ENCODE measurements at places on chromosomes 5 and 9.

DNA sequence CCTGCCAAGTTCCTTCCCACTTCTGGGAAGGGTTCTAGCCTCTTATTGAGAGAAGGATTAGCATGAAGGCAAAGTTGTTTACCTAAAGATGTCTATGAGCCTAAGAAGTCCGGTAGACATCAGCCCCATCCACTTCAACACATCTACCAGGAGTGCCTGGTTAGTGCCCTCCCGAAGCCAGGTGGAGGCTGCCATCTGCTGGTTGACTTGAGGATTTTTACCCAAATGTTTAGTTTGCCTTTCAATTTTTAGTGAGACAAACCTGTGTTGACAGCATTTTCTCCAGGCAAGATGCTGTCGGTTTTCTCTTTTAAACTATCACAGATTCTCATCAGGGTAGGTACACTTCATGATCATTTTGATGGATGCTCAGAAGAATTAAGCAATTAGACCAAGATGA lies 83.6 kb upstream of the TNFSF8 start:
- DNase-seq, result peak; percentile 82

DNA sequence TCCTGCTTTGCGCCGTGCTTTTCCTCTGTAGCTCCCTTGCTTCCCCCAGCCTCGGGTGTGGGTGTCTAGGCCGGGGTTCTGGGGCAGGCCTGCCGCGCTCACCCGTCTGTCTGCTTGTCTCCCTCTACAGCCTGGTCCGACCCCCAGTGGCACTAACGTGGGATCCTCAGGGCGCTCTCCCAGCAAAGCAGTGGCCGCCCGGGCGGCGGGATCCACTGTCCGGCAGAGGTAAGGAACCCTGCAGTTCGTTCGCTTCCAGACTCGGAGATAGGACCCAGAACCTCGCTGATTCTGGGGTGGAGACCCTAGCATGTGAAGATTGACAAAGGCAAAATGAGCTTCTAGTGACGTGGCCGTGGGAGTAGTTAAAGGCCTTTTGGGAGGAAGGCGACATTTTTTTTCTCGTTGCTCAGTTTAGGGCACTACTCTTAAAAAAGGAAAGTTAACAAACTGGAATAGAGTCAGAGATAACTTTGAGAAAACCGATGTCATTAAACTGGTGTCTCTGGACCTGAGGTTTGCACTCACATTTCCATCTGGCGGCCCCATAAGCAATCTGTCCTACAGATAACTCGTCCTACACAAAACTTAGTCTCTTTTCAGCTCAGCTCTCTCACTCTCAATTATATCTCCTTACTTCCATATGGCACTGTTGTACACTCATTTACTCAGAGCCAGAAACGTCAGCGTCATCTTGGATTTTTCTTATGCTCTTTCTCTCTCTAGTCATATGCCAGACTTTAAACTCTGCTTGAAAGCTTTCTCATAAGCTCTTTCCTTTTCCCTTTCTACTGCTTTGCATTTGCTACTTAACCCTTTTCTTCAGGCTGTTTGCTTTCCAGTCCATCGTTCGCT lies 561 bp downstream of the SEC61B start:
- no peak for DNase-seq

DNA sequence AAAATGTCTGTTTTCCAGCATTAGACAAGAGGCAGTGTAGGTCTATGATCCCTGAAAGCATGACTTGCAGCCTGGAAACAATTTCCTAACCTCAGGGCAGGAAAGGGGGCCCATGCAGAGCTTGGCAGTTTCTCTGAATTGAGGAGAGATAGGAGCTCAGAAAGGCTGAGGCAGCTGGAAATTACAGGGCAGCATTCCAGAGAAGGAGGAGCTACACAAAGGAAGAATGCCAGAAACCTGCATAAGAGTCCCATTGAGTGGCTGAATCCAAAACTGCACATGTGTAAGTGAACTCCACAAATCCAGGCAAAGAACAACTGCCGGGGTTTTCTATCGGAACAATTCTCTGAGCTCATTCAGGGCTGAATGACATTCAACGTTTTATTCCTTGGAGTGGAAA lies 346.8 kb downstream of the PIK3R1 start:
- no peak for DNase-seq

- no peak for DNase-seq
Observed at GRCh38 chr5:1878050-1878849, 4.5 kb downstream of the IRX4 start.

- no peak for DNase-seq
Observed at GRCh38 chr9:6880626-6881025, 122.9 kb downstream of the KDM4C start.

DNA sequence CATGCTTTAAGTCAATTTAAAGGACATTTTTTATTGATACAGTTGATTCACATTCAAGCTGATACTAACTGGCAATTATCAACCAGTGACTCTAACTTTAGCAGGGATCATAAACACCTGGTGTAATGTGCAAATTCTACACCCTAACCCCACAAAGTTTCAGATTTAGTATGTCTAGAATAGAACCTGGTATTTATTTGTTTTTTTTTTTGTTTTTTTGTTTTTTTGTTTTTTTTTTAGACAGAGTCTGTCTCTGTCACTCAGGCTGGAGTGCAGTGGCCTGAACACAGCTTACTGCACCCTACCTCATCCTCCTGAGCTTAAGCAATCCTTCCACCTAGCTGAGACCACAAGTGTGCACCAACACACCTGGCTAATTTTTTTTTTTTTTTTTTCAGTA lies 311.2 kb upstream of the SEMA6A start:
- no peak for DNase-seq

DNA sequence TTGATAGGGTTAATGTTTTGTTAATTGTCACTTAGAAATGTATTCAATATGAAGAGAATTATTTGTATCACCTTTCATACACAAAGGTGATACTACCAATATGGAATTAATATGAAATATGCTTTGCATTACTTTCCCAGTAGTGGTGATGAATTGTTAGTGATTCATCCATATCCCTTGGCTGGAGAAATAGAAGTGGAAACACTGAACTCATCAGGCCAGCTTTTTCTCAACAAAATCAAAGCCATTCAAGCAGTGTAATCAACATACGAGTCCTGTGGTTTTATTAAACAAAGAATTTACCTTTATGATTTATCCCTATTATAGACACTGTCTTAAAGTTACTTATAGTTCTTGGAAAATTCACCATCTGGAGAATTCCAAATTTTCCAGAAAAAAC lies 264.0 kb upstream of the MEF2C start:
- DNase-seq, result no peak

DNA sequence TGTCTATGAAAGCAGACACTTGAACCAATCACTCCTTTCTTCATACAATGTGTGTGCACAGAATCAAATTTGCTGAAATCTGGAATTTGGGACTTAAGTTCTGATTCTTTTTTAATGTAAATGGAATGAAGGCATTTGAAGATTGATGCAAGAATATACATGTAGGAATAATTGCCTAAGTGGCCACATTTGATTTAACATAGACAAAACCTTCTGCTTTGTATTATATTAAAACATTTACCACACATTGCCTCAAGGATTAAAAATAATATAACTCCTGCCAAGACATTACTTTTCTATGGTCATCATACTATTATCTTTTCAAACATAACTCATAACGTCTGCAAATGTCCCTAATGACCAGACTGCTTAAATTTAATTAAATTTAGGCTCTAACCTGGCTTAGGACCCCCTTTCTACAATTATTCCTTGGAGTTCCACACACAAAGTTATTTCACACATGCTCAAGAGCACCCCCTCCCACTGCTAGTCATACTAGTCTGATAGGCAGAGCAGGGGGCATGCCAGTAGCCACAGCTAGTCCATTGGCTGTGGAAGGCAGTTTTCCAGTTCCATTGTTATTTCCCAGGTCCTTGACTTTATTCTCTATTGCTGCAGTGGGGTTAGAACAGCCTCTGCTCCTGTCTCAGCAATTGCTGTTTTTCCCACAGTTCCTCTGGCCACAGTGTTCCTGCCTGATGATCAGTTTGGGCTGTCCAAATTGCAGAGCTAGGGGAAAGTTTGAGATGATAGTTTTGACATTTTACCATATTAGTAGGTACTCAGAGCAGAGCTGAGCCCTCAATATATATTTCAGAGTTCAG lies 360.6 kb upstream of the GRAMD2B start:
- no peak for DNase-seq

DNA sequence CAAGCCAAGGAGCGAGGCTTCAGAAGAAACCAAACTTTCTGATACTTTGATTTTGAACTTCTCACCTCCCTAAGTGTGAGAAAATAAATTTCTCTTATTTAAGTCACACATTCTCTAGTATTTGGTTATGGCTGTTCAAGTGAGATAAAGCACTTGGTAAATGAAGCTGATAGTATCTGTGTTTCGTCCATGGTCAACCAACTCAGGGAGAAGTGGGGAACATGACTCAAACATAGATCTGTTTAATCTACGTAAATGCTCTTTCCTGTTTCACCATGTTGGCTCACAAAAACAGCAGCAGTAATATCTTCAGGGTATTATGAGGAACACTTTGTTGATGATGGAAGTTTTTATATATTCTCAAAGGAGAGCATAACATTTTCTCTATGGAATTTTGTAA lies 2167.2 kb upstream of the C9orf72 start:
- DNase-seq, result no peak

DNA sequence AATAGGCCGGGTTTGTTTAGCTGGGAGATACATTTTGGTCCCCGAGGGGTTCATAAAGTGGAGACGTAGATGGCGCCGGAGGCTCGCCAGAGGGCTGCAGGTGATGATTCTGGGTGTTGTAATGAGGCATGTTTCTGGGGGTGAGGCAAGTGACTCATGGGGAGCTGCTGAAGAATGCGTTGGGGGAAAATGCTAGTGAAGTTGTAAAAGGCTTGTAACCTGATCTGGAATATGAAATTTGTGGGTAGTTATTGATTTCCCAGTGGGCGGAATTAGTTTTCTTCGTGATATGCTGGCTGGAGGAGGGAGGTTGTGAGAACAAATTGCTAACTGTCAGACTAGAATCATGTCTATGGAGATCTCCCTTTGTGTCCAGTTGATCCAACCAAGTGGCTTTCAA lies 158.3 kb downstream of the DOCK2 start:
- DNase-seq, result no peak

DNA sequence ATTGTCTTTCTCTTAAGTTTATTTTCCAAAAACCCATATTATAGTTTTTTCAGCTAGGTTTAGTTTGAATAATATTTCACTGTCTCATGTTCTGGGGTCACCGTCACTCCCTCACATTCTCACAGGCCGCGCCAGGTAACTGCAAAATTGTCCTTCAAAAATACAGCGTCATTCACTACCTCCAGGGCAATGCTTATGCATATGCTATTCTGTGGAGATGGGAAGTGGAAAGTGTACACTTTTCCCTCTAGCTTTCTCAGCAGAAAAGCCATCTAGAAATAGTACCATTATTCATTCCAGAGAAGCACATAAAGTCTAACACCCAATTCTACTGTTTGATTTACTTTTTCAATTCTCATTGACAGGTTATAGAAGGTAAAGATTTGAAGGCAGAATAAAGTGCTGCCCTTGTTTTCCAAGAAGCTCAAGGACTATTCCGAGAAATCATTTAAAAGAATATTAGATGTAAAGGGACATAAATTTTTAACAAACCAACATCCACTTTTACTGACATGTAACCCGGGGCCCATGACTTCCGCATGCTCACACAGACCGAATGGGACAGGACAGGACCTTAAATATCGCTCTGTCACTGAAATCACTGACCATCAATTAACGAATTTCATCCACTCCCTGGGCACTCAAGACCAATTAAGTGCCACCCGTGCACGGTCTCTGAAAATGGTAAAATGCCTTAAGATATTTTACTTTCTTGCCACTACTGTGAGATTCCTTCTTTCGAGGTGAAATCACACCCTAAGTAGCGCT lies 720 bp downstream of the NUDT12 start:
- DNase-seq, result peak; percentile 49

DNA sequence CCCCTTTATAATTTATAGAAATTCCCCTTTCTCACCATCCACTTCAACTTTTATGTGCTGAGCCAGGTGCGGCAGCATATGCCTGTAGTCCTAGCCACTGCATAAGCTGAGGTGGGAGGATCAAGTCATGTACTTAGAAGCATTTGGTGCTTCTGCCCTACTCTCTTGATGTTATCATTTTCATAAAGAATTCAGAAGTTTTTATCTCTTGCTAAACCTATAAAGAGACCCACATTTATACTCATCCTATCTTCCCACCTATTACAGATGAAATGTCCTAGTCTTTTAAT lies 18.5 kb downstream of the HMMR start:
- no peak for DNase-seq

GRCh38 chr5:51391175-51391574 lies 7.9 kb downstream of the ISL1 start:
- DNase-seq, result no peak

GRCh38 chr9:83111169-83111568 lies 48.2 kb upstream of the RASEF start:
- no peak for DNase-seq

DNA sequence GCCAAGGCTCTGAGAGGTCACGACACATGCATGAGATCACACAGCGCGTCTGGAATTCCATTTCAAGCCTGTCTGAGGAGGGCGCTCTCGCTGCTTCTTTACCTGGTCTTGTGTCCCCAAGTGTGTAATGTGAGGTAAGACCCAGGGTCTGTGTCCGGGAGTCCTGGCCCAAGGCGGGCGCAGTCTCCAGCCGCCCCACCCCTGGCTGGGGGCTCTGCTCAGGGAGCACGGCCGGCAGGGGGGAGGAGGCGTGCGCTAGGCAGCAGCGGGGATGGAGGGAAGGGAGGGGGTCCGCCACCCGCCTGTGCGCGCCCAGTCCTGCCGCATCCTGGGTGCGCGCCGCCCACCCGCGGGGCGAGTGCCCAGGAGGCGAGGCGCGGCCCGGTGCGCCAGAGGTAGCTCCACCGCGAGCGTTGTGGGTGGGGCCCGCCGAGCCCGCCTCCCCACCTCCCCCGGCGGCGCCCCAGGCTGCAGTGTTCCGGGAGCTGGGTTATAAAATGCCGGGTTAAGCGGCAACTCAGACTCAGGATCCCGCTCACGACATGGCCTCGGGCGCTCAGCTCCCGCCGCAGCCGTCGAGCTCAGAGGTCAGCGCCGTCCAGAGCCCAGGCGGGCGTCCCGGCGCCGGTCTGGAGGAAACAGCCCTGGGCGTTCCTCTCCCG lies at the start of gene CCNI2:
Gene CCNI2 (plus strand): TSS at position 473 of the 662 bp plus-strand sequence. CDS start 70 bp downstream, at position 543.
- peak; percentile 11 for DNase-seq

Measured in suppressor macrophage (primary cell).